ENCODE measurements at places on chromosomes 3 and 15.

- no peak for DNase-seq
Observed at GRCh38 chr3:107212618-107213017, 164.6 kb upstream of the CCDC54 start.

DNA sequence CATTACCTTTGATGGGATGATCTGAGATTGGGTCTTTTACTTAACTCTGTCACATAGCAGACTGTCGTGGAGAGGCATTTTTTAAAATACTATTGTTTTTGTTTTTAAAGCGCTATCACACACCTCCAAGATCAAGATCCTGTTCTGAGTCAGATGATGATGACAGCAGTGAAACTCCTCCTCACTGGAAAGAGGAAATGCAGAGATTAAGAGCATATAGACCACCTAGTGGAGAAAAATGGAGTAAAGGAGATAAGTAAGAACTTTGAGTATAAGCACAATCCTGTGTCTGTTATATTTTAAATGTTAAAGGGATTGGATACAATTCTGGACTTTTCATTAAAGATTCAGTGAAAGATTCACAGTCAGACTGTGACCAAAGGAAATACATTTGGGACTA lies 18.4 kb upstream of the ZBTB47 start:
- peak; percentile 11 for DNase-seq

GRCh38 chr3:157418104-157418503 lies 18.5 kb upstream of the PTX3 start:
- DNase-seq: no peak

- DNase-seq: peak; percentile 81
Observed at GRCh38 chr3:39000008-39000450, 51.7 kb downstream of the SCN11A start.

GRCh38 chr3:71232895-71233294 lies 350.6 kb downstream of the FOXP1 start:
- DNase-seq: no peak

DNA sequence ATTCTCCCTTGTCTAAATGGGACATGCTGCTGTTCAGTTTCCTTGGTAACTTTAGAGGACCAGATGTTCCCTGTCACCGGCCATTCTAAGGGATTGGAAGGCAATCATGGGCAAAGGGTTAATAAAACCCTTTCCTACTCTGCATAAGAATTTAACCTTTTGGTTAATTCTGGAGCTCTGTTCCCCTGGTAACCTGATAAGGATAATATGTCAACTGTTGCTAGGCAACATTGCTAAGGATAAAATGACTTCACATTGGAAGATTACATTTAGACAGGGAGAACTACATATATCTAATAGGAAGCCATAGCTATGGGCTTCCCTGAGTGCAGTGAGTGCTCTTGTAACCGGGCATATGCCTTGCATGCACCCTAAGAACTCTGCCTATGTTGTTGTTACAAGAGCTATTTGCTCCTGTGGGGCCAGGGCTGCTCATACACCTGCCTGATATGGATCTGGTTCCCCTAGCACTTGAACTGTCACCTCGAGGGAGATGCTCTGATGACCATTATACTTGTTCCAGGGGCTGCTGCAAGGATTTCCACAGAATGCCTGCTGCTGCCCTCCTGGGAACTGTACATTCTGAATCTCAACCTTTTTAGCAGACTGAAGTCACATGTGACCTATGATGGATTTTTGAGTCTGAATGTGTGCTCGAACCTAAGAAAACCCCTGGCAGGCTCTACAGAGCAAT lies 326.3 kb upstream of the PDZRN3 start:
- DNase-seq: no peak

DNA sequence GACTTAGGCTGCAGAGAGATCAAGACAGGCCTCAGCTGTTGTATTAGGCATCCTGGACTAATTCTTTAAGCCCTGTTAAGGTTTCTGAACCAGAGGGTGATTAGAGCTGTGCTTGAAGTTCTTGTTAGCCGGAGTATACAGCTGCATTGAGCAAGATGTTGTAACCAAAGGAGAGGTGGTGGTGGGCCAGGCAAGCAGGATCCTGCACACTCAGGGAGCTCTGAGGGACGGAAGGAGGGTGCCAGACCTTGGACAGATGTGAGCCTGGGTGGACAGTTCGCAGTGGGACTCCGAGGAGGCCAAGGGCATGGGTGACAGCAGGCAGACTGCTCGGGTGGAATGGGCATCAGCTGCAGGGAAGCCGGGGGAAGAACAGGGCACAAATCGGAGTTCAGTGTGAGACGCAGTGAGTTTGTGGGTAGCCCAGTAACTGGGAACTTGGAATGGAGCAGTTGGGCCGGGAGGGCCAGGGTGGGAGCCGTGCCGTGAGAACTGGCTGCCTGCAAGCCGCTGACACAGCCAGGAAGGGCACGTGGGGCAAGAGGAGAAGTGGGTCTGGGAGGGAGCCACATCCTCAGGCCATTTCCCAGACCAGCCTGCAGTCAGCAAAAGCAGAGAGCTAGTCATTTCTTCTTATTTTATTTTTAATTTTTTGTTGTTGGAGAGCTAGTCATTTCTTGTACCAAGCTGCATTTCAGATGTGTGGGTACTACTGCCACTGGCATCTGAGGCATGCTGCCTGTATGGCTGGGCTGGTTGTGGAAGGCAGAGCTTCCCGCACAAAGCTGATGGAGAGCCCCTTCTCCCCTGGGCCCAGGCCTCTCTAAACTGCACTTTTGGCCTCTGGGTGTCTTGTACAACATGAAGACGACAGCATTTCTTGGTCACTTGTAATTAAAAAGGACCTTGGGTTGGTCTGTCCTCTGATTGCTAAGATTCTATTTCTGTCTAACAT lies 61.0 kb downstream of the PGPEP1L start:
- DNase-seq: no peak

GRCh38 chr3:71346061-71346460 lies 237.5 kb downstream of the FOXP1 start:
- DNase-seq: no peak

DNA sequence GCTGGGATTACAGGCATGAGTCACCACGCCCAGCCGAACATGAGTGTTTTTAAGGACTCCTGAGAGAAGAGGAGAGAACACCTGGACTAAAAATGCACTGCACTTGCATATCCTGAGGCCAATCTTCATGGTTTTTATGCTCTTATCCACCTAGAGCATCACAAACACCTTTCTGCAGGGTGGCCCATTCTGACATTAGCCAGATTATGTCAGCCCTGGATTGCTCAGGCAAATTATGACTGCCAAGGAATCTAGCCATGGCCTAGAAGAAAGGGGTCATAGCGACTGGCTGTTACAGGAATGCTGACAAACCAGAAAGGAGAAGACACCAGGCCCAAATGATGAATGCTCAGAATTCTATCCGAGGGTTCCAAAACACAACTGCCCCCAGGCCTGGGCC lies 40.9 kb upstream of the HERC1 start:
- no peak for DNase-seq

DNA sequence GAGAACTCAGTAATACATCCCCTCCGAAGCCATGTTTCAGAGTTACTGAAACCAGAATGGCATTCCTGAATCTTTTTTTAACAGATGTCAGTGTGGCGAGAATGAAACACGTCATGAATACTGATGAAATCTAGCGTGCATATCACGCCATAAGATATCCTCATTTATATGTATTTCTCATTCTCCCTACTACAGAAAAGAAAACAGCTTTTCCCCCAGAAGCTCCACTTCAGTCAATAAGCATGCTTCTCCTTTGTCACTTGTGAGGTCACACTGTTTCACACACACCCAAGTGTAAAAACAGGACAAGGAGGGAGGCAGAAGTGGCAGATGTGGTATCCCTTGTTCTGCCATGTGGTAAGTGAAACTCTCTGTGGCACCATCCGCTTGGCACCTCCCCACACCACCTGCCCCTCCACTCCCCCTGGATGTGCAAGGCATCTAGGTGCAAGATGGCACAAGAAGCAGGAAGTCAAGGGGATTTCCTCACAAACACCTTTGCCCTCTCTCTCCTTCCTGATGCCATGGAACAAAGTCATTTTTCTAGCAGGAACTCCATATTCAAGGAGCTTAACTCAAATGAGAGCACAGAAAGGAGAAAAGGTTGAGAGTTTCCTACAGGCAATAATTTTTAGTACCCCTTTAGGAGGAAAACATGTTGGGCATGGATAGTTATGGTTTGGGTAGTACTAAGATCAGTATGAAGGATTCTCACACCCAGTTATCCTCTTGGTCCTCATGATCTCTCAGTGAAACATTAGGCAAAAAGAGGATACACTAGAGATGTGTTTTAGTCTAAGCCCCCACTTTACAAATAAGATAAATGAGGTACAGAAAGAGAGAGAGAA lies 47.5 kb upstream of the FRMD4B start:
- DNase-seq: no peak

- DNase-seq: no peak
Observed at GRCh38 chr3:140204271-140204984, 269.4 kb downstream of the CLSTN2 start.

DNA sequence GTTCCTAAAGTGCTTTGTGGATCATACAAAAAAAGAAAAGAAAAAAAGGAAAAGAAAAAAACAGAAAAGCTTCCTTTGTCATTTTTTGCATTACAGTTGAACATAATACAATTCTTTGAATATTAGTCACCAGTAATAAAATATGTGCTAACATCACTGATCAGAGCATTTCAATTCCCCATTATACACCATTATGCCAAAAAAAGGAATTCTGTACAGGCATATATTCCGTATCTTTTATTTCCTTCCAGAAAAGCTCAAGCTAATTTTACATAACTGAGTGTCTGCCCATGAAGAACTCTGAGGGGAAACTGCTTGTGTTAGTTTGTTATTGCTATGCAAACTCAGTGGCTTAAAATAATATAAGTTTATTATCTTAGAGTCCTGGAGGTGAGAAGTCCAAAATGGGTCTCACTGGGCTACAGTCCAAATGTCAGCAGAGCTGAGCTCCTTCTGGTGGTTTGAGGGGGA lies 377.9 kb downstream of the GAP43 start:
- peak; percentile 34 for DNase-seq

DNA sequence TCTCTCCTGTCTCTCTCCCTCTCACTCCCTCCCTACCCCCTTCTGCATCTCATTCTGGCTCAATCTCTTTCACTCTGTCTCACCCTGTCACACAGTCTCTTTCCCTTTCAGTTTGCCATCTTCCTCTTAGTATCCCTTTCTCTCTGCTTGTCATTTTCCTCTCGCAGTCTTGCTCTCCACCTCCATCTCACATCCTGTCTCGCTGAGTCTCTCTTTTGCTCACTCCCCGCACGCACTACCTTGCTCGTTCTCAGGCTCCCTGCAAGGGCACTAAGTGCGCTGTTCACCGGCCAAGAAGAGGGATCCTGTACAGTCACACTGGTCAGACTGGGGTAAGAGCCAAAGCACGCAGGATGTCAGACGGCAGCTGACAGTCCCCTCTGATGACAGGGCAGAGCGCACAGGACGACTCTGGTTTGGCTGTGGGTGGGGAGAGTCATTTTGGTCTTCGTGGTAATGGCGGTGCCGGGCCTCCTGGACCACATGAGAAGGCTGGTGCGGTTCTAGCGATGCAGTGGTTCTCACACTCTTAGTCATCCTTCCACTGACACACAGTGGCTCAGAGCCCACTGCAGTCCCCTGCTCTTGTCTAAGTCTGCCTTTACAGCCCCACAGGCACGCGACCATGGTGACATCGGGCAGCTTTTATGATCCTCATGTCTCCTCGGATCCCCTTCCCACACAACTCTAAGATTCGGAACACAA lies 356.8 kb downstream of the FOXP1 start:
- DNase-seq: no peak

DNA sequence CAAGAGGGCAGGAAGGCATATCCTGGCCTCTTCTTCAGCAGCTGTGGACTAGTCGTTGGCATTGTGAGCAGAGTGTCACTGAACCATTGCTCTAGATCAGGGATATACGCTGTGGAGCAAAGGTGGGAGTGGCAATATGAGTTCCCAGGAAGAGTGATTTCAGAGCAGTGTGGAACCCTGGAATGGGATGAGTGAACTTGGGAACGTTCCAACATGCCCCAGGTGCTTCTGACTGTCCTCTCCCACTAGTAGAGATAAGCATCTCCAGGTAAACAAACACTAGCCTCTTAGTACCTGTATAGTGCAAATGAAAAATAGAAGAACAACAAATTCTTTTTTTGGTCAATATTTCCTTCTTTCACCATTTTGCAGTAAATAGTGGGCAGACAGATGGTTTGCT lies 123.6 kb upstream of the VEPH1 start:
- DNase-seq: no peak

- no peak for DNase-seq
Observed at GRCh38 chr3:125137358-125138033, 75.1 kb downstream of the SLC12A8 start.

DNA sequence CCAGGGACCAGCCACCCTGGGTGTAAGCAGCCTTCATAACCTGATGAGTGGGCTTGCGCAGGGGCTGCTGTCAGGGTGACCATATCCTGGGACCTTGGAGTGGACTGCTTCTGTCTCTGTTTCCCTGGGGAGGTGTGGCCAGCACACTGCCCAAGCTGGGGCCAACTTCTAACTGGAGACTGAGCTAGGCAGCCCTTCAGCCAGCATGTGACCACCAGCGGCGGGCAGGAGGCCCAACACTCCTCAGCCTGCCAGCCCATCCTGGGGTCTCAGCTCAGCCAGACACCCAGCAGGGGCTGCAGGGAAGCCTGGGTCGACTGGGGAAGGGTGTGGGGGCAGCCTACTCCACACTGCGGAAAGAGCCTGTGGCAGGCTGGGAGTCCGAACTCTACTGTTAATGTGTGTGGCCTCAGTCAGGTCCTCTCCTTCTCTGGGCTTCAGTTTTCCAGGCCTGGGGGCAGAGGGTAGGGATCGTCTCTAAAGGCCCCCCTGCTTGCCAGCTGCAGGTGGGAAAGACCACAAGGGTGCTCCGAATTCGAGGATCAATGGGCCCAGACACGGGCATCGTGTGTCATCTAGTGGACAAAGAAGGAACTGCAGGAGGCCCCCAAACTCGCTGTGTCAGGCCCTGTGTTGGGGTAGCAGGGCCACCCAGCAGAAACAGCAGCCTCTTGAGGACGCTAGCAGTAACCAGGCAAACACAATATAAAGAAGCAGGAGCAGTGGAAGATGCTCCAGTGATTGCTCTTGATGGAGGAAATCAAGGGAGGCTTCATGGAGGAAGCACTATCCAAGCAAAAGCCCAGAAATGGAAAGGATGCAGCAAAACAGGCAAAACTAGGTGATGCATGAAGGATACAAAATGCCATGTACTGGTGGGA lies 2.0 kb upstream of the SEMA3G start:
- DNase-seq: peak; percentile 82

GRCh38 chr3:73080216-73080966 lies 18.9 kb downstream of the EBLN2 start:
- DNase-seq: no peak

GRCh38 chr15:98719137-98719740 lies 70.9 kb downstream of the IGF1R start:
- peak; percentile 36 for DNase-seq

- no peak for DNase-seq
Observed at GRCh38 chr3:136141891-136142290, 54.2 kb downstream of the MSL2 start.

DNA sequence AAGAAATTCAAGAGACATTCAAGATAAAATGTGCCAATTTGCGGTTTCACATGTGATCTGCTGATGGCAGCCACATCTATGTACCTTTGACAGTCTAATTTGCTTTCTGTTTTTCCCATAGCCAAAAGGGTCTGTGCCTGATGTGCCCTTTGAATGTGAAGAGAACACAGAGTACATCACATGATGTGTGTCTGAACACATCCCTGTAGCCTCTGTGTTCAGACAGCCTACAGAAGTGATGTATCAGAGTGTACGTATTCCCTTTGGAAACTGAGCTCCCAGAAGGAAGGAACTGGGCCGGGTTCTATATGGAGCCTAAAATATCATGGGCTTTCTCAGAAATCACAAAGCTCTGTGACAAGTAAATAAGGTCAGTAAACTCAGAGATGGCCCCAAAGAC lies 52.4 kb downstream of the BOC start:
- DNase-seq: no peak

GRCh38 chr15:66138096-66138783 lies 115.3 kb downstream of the MEGF11 start:
- DNase-seq: no peak

- DNase-seq: no peak
Observed at GRCh38 chr3:140493271-140493670, 184.6 kb upstream of the TRIM42 start.

Data from adipocyte (in vitro differentiated cells).